ENCODE measurements at places on chromosomes 2 and 18.

- DNase-seq: no peak
Observed at GRCh38 chr2:240876035-240876474, 7.4 kb downstream of the AGXT start.

DNA sequence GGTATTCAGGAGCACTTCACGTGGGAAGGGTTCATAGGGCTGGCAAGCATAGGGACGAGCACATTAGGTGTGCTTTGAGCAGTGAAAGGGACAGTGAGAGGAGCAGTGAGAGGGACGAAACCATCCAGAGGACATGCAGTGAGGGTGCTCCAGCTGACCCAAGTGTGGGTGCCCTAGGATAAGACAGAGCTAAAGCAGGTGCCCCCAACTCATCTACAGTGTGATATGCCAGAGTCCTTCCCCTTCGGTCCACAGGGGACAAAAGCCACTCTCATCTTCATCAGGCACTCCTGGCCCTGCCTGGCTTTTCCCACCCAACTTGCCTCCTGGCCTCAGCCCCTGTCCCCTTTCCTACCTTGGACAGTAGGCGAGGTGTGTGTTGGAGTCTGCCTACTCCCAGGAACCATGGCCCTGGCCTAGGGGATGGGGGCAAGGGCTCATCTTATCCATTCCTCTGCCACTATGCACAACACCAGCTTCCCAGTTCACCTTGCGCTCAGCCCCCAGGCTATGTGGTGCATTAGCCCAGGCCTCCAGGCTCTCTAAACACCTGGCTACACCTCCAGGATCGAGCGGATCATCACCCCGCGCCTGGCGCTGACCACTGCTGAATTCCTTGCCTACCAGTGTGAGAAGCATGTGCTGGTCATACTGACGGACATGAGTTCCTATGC, 16.1 kb upstream of the ANKRD53 start:
- no peak for DNase-seq

- DNase-seq: no peak
Observed at GRCh38 chr2:85584354-85584856, at the start of gene VAMP5. TSS of gene VAMP5 (plus strand) at chr2:85584431. CDS start at chr2:85584491, 60 bp downstream.

GRCh38 chr2:222196159-222196558, 102.6 kb downstream of the PAX3 start:
- no peak for DNase-seq

GRCh38 chr2:65053199-65053598, 3.0 kb upstream of the CEP68 start:
- no peak for DNase-seq

DNA sequence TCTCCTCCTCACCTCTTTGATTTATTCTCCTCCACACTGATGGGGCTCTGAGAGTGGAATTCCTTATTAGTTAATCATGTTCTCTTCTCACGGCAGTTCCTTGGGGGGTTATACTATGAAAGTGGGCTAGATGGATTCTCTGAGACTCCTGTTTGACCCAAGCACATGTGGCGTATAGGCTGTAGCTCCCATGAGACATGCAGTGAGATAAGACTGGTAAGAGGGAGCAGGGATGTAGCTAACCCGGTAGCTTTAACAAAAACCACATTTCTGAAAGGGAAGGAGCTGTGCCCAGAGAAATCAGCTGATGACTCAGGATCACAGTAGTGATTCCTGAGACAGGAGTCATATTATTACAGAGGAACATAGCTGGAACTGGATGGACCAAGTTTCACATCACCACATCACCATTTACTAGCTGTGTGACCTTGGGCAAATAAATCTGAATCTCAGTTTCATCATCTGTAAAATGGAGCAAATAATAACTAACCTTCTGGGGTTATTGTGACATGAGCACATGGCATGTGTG, 82.9 kb downstream of the CRIM1 start:
- DNase-seq: no peak

- no peak for DNase-seq
Observed at GRCh38 chr2:200356321-200356720, 49.8 kb downstream of the SPATS2L start.

GRCh38 chr2:136006658-136007057, 21.2 kb upstream of the DARS1 start:
- no peak for DNase-seq

DNA sequence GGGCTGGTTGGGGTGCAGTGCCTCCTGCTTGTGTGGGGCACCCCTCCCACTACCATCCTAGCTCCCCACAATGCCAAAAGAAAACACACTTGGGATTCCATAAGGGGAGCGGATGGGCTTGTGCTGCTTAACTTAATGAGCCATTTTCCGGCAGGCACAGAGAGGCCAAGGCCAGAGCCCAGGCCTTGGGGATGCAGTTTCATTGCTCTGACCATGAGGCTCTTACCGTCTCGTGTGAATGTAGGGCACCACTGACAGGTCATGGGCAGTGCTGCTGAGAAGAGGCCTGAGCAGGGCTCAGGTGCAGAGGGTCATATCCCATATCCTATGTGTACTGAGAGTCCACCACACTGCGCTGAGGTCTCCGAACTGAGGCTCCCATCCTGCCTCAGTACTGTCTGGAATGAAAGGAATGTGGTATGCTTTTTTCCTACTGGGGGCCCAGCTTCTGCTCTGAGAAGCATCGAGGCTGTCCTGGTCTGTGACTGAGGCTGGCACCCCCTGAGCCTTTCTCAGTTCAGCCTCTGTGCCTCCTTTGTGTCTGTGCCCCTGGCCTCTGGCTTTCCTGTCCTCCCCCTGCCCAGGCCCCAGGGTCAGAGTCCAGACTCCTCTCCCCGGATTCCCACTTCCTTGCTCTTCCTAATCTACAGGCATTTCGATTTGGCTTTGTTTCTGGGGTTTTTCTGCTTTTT, 45.2 kb upstream of the MAPRE3 start:
- DNase-seq: no peak

DNA sequence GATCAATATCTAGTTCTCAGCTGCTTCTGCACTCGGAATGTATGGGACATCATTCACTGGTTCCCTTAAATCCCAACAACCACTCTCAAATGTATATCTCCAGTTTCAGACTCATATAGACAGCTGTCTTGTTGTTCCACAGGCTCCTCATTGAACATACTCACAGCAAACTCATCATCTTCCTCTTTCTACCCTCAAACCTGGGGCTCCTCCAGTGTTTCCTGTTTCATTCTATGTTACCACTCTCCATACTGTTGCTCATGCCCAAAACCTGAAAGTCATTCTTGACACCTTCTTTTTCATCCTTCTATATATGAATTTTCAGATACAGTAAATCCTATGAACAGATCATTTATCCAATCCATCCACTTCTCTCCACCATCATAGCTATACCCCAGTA, 18.7 kb upstream of the REL start:
- DNase-seq: no peak

- DNase-seq: no peak
Observed at GRCh38 chr2:144947709-144948037, 427.8 kb upstream of the ZEB2 start.

- no peak for DNase-seq
Observed at GRCh38 chr2:159545085-159545484, 71.3 kb downstream of the BAZ2B start.

- no peak for DNase-seq
Observed at GRCh38 chr18:1048032-1048431, 143.4 kb downstream of the ADCYAP1 start.

GRCh38 chr2:6791682-6792081, 74.0 kb downstream of the CMPK2 start:
- DNase-seq: no peak

- no peak for DNase-seq
Observed at GRCh38 chr2:197705912-197706838, 1.0 kb downstream of the MARS2 start.

DNA sequence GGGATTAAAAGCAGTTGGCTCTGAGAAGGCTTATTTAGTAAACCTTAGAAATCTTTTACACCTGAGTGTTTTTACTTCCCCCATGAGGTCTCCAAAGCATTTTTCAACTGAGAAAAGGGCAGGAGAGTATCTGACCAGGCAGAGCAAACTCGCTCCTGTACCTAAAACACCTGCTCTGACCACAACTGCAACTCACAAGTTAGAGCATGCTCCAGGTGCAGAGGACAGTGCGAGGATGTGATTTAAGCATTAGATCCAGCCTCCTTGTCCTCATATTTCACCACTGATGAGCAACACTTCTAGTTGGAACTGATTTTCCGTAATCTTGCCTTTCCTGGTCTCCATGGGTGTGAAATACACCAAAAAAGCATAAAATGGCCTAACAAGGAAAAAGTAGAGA, 34.5 kb upstream of the TBC1D8 start:
- no peak for DNase-seq

GRCh38 chr2:9285921-9286320, 79.3 kb downstream of the ASAP2 start:
- DNase-seq: no peak

DNA sequence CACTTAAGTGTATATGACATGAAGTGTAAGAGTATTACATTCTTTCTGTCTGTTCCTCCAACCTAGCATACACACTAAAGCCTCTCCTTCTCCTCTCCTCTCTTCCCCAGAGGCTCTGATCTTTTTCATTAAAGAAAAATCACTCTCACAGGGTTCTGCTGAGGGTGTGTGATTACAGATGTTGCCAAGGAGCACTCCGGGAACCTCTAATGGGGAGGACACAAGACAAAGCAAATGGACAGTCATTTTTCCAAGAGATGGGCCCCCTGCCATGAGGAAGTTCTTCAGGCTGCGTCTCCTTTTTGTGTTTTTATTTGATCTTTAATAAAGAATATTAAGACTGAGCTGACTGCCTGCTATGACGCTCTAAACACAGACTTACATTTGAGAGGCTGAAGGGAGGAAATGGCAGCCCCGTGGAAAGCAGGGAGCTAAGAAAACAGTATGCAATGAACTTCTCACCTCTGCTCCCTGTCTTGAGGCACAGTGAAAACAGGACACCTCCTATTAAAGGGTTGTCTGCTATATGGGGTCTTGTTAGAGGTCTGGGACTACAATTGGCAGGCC, 578.1 kb downstream of the PIK3C3 start:
- no peak for DNase-seq

GRCh38 chr2:196427986-196428634, 211.4 kb upstream of the CCDC150 start:
- DNase-seq: no peak

DNA sequence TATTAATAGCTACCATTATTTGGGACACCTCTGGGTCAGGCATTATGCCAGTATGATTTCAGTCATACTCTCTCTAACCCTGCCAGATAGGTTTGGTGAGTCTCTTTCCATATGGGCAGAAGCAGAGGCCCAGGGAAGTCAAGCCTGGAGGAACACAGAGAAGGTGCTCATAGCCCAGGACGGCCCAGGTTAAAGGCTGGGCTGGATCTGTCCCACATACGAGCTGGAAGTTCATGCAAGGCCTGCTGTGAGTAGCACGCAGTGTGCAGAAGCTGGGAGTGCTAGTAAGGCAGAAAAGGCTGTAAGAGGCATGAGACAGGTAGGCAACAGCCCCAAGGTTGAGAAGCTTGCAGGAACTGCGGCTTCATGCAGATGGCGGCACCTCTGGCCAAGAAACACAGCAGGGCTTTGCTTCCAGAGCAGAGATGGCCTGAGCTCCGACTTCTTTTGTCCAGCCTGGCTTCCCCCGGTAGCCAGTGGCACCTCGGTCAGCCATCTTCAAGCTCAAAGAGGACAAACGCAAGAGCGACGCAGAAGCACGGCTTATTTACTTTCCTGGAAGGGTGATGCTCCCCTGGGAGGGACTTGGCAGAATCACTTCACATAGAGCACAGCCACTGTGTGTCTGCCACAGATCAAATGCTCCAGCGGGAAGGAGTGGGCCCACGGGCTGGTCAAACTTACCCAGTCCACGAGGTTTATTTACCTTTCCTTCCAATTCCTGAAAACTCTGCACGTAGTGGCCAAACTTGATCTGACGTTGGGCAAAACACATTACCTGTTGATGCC, 58.5 kb upstream of the MAP4K4 start:
- DNase-seq: no peak

- DNase-seq: peak; percentile 66
Observed at GRCh38 chr2:24984912-24985311, 13.2 kb upstream of the DNAJC27 start.

DNA sequence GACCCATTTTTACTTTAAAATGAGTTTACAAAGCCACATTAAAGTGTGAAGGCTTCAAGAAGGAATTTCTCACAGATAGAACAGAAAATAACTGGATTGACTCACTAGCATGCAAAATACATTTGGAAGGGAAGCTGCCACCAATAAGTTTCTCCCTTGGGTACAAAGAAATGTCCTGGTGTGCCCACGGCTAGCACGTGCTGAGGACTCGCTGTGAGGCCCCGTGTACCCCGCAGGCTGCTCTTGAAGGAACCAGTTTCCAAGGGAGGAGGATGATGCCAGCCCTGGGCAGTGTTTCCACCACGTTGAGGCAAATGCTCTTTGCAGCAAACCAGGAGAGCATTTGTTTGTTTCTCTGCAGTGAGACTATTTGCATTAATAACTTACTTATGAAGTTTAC, 207.3 kb downstream of the SH3RF3 start:
- DNase-seq: no peak

DNA sequence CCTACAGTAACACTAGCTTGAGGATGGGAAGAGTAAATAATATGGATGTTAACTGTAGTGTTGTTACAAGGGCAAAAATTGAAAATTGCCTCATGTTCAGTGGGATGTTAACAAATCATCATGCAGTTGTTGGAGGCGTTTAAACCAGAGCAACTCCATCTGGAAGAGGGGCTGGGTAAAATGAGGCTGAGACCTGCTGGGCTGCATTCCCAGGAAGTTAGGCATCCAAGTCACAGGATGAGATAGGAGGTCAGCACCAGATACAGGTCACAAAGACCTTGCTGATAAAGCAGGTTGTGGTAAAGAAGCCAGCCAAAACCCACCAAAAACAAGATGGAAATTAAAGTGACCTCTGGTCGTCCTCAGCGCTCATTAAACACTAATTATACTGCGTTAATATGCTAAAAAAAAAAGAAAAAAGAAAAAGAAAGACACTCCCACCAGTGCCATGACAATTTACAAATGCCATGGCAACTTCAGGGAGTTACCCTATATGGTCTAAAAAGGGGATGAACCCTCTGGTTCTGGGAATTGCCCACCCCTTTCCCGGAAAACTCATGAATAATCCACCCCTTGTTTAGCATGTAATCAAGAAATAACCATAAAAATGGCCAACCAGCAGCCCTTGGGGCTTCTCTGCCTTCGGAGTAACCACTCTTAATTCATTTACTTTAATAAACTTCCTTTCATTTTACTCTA, 101.4 kb downstream of the MYO5B start:
- no peak for DNase-seq

All from NCI-H1105 (cell line).